Fibroblast of skin of right biceps (primary cell): ENCODE measurements at places on chromosomes 7 and 10.

DNA sequence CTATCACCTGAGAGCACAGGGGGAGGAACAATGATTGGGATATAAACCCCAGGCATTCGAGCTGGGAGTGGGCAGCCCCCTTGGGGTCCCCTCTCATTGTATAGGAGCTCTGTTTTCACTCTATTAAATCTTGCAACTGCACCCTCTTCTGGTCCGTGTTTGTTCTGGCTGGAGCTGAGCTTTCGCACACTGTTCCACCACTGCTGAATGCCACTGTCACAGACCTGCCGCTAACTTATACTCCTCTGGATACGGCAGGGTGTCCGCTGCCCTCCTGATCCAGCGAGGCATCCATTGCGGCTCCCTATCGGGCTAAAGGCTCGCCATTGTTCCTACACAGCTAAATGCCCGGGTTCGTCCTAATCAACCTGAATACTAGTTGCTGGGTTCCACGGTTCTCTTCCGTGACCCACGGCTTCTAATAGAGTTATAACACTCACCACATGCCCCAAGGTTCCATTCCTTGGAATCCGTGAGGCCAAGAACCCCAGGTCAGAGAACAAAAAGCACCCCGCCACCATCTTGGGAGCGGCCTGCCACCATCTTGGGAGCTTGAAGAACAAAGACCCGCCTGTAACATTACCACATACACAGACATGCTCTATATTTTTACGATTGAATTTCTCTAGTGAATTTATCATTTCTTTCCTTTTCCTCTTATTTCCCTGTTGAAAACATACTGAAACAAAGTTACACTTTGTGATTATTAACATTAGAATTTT is 9.0 kb downstream of the ZWINT start:
- no peak for DNase-seq

DNA sequence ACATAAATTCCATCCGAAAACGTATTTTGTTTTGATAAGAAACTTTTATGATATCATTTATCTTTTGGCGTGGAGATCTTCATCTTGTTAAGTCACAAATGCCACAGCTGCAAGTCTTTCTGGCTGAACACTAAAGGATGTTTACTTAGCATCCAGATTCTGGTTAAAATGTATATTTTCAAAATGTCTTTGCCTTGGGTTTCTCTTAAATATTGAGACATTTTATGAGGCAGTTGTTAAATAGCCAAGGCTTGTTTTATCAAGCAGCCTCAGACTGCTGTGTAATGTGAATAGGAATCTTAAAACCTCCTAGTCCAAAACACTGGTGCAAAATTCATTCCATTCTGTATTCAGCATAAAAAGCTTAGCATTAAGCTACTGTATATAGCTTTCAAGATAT is 136.3 kb upstream of the FZD1 start:
- no peak for DNase-seq

GRCh38 chr7:115973406-115973805 is 57.2 kb downstream of the TFEC start:
- DNase-seq = no peak

GRCh38 chr7:128247108-128247507 is 6.0 kb downstream of the LEP start:
- no peak for DNase-seq

DNA sequence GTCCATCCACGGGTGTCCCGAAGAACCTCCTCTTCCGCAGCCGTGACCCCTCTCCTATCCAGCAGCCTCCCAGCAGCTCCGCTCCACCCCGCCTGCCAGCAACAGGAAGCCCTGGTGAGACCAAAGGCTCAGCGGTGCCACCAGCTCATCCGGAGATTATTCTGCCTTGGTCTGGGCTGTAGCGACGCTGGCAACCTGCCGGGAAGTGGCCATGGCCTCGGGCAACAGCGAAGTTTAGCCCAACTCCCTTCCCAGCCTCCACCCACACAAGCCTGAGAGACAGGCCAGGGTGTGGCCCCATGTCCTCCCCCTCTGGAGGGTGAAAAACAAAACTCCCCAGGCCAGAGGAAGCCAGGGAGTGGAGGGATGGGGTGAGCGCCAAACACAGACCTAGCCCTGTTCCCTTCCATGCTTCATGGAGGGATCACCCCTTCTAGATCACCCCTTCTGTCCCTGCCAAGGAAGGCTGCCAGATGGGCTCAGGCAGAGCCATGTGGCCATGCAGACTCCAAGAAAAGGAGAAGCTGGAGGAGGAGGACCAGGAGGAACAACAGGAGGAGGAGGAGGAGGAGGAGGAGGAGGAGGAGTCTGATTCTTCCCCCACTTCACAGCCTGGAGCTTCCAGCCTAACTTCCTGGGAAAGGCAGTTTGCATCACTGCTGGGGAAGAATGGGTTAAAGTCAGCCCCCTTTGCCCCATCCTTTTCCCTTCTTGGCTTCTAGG is 918 bp downstream of the CALHM2 start:
- DNase-seq = peak; percentile 54

- no peak for DNase-seq
These were observed 310.6 kb downstream of the SEMA3D start for GRCh38 chr7:84876061-84876821.

DNA sequence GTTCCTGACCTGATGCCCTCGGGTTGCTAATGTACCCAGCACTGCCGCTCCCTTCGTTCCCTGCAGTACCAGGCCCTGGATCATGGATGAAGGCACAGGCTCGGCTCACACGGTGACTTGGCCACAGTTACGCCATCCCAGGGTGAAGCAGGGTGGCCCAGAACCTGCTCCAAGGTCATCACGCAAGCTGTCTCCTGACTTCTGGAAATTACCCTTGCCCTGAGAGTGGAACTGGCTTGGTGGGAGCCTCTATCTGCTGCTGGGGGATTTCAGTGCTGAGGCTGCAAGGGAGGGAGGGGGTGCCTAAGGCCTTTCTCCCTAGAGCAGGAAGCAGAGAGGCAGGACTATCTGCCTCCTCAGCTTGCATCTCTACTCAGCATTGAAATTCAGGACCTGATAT is 36.6 kb downstream of the FIGNL1 start:
- no peak for DNase-seq

GRCh38 chr10:48505394-48506112 is 99.3 kb downstream of the ARHGAP22 start:
- no peak for DNase-seq

GRCh38 chr7:149774237-149775175 is 1.1 kb upstream of the ZNF467 start:
- no peak for DNase-seq

DNA sequence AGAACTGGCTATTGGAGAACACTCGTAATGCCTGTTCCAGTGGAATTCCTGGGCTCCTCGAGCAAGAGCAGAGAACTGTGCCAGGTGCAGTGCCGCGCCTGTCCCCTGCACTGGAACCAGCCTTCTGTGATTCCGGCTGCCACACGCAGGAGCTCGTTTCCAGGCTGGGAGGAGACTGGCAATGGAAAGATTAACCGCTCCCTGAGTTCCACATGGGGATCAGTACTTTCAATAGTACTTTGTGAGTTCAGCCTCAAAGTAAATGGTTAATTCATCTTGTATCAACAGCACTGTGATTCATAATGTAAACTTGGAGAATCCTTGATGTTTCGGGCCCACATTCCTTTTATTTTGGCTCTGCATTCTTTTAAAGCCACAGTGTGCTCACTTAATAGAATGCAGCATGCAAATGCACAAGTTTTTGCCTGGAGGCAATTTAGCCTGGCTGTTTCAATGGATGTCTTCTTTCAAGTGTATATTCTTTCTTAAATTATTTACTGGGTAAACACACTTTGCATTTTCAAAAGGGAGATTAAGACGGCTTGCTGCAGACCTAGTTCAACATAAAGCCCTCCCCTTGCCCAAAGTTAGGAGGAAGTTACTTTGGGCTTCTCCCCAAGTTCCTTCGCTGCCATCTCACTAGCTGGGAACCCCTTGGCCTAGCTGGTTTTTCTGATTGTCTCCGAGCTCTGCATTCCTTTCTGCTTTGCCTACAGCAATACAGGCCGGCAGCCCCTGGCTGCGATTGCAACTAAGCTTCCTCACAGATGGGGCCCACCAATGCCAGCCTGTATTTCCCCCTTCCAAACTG is 138.1 kb upstream of the TCF7L2 start:
- DNase-seq = peak; percentile 96

GRCh38 chr10:116615199-116615776 is 5.5 kb upstream of the PNLIPRP2 start:
- no peak for DNase-seq

DNA sequence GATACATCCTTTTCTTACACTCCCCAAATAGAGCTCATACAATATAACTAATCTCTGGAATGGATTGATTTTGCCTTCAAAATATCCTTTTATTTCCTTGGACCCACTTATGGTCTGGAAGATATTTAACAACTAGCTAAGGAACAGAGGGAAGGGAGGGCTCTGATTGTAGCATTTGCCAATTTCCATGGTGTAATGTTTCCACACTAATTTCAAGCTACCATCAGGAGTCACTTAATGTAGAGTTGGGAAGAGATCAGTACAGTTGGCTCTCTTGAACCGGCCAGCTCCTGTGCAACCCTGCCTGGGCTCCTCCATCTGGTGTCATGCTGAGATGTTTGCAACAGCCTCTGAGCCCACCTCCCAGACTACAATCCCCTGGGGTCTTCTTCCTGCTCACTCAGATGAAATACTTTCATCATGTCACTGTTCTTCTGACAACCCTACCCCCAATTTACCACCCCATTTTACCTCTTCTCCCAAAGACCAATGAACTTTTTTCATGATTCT is 8.0 kb upstream of the IL6 start:
- no peak for DNase-seq
